ENCODE measurements at places on chromosomes 3 and 15. TPM values are rescaled to one million over a fixed set of nuclear protein-coding genes. Genes with fewer than 3 reads are reported as not detected.

Gene LSAMP
- 126 TPM for total RNA-seq

Gene IQCH
- total RNA-seq: 9.0 TPM

Gene AMT
- total RNA-seq: 4.1 TPM

Gene TMEM212
- total RNA-seq: 0.22 TPM

Gene PSMD2
- 237 TPM for total RNA-seq

Gene CCR3
- total RNA-seq: not detected

Gene NPAP1
- 0.44 TPM for total RNA-seq

Gene SLC28A1
- 0.22 TPM for total RNA-seq

Gene TGM4
- 0.06 TPM for total RNA-seq

Gene CLEC3B
- total RNA-seq: 391 TPM
